Hepatocyte (in vitro differentiated cells): ENCODE measurements at places on chromosomes 1 and 21. TPM values are rescaled to one million over a fixed set of nuclear protein-coding genes. Genes with fewer than 3 reads are reported as not detected.

SNAP47 gene
- 41.5 and 42.6 TPM in 2 replicates for total RNA-seq

NBPF6 gene
- total RNA-seq: not detected in 2 replicates

MIXL1 gene
- 0.07 TPM in 1 of 2 replicates, not detected in the other for total RNA-seq

SFPQ gene
- 138 and 183 TPM in 2 replicates for total RNA-seq

RUNX3 gene
- 0.13 and 0.28 TPM in 2 replicates for total RNA-seq

OR2M3 gene
- total RNA-seq: not detected in 2 replicates

PODN gene
- total RNA-seq: 2.1 and 3.9 TPM in 2 replicates
